ENCODE measurements at places on chromosomes 12 and 14. TPM values are rescaled to one million over a fixed set of nuclear protein-coding genes. Genes with fewer than 3 reads are reported as not detected.

Gene CLEC14A
- 0.10 TPM for total RNA-seq

Gene ABCC9
- total RNA-seq = 0.05 TPM

DNA sequence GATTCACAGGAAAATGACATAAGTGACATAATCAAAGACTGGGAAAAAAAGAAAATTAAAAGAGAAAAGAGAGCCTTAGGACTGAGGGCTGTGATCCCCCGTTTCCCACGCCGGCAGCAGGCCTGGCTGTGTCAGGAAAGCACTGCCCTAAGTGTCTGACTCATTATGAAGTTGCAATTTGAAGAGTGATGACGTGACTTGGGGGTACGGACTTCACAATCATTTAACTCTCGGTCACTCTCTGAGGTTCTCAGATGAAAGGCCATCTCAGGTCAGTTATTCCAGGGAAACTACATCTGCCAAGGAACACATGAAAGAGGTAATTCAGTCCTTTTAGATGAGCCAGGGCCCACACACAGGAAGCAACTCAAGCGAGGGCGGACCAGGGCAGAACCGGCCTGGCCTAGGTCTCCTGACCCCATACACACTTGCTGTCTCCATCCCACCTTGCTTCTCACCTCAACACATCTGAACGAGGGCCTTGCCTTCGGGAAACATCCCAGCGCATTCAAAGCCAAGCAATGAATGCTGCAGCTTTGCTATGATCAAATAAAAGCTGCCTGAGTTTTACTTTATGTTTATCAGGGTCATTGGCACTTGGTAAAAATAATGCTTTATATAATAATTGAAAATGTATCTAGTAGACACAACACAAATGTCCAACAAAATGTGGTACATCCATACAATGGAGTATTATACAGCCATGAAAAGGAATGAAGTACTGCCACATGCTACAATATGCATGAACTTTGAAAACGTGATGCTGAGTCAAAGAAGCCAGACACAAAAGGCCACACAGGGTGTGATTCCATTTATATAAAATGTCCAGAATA is 2.7 kb downstream of the SSH1 start:
- DNase-seq = peak; percentile 98
- peak overlapping the region; percentile 6 for H3K4me3 ChIP-seq
- peak overlapping the region; percentile 92 for H3K27ac ChIP-seq
- peaks cover 26% of the 10 kb centered on the region for H3K36me3 ChIP-seq
- peaks cover 84% of the 10 kb centered on the region for H3K4me1 ChIP-seq

GRCh38 chr14:67918838-67919237 is 99.3 kb downstream of the RAD51B start:
- H3K27me3 ChIP-seq = no peaks in the 10 kb centered on the region
- no peak overlapping the region for H3K4me3 ChIP-seq
- no peak for DNase-seq
- no peak overlapping the region for H3K27ac ChIP-seq
- H3K36me3 ChIP-seq = no peaks in the 10 kb centered on the region
- H3K4me1 ChIP-seq = no peaks in the 10 kb centered on the region

Gene SMCO2
- not detected for total RNA-seq

Gene L2HGDH
- 16.9 TPM for total RNA-seq

- no peak overlapping the region for H3K4me3 ChIP-seq
- no peaks in the 10 kb centered on the region for H3K27me3 ChIP-seq
- no peak for DNase-seq
- no peak overlapping the region for H3K27ac ChIP-seq
- no peaks in the 10 kb centered on the region for H3K4me1 ChIP-seq
Measured at GRCh38 chr12:42666671-42667243, 77.2 kb upstream of the PRICKLE1 start.

DNA sequence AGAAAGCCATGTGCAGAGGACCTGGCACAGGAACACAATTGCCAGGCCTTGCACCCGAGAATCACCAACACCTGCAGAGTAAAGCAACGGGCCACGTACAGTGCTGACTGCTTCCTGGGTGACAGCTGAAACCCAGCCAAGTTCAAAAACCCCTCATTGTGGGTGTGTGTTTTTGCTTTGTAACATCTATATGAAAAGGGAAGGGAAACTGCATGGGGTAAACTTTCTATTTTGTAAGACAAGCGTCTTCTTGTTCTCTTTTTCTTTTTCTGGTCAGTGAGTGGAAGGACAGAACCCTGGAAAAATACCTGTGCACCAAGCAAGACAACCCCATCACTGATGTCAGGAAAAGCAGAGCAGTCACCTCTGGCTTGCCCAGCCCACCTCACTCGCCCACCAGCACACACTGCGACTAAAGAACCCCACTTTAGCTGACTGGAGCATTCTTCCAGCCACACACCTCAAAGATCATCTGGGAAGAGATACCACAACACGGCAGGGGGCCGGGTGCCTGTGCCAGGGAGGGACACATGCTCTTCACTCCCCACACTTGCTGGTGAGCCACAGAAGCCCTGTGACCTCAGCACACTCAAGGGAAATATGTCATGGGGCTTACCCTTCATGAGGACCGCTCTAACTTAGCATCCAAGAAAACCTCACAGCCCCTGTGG is 172.3 kb downstream of the NDUFA12 start:
- H3K36me3 ChIP-seq = no peaks in the 10 kb centered on the region
- no peak for DNase-seq
- no peak overlapping the region for H3K4me3 ChIP-seq
- H3K4me1 ChIP-seq = no peaks in the 10 kb centered on the region

DNA sequence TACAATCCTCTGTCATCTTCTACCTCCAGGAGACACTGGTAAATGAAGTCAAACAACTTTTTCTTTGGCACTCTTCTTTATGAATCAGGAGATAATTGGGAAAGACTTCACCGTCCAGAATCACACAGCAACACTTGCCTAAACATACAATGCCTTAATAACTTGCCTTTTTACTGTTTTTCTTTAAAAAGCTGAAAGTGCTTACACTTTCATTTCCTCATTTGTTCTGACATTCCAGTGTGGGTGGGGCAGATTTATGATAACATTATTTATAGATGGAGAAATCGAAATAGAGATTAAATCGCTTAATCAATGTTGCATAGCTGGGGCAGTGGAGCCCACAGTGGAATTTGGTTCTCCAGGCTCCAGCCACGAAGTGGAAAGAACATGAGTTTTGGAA is 2.8 kb upstream of the FRS2 start:
- H3K4me1 ChIP-seq = peaks cover 10% of the 10 kb centered on the region
- H3K27me3 ChIP-seq = no peaks in the 10 kb centered on the region
- no peak for DNase-seq
- no peak overlapping the region for H3K27ac ChIP-seq
- no peaks in the 10 kb centered on the region for H3K36me3 ChIP-seq
- H3K4me3 ChIP-seq = no peak overlapping the region

- H3K27me3 ChIP-seq = no peaks in the 10 kb centered on the region
- H3K27ac ChIP-seq = no peak overlapping the region
- no peak for DNase-seq
- H3K36me3 ChIP-seq = no peaks in the 10 kb centered on the region
Measured at GRCh38 chr12:89472508-89472907, 52.1 kb downstream of the GALNT4 start.

Gene IL31
- total RNA-seq = not detected

DNA sequence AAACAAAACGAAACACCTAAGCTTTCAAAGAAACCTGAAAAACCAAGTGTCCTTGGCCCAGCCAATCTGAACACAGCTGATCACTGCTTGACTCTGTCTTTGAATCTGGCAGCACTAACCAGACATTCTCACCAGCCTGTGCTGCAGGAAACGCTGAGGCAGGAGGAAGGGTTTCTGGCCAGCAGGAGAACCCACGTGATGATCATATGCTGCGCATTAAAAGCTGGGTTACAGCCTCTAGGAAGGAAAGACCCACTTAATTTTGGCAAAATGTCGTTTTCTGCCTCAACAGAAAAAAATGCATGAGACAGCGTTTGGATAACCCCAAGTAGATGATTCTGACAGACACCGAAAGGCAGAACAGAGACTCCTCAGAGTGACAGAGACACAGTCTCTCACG is 9.8 kb downstream of the APPL2 start:
- no peak for DNase-seq
- no peaks in the 10 kb centered on the region for H3K27me3 ChIP-seq
- H3K27ac ChIP-seq = no peak overlapping the region
- no peaks in the 10 kb centered on the region for H3K4me1 ChIP-seq
- H3K4me3 ChIP-seq = no peak overlapping the region
- H3K36me3 ChIP-seq = peaks cover 3% of the 10 kb centered on the region

Gene PAX9
- total RNA-seq = 5.2 TPM

Gene TTC9
- 2.4 TPM for total RNA-seq

Gene PWP1
- 48.2 TPM for total RNA-seq

Gene SLC22A17
- total RNA-seq = 5.9 TPM

Gene SLC25A47
- 0.17 TPM for total RNA-seq

Gene EIF2S3B
- 1.0 TPM for total RNA-seq

Gene TMEM132C
- not detected for total RNA-seq

Gene KRT6C
- not detected for total RNA-seq

DNA sequence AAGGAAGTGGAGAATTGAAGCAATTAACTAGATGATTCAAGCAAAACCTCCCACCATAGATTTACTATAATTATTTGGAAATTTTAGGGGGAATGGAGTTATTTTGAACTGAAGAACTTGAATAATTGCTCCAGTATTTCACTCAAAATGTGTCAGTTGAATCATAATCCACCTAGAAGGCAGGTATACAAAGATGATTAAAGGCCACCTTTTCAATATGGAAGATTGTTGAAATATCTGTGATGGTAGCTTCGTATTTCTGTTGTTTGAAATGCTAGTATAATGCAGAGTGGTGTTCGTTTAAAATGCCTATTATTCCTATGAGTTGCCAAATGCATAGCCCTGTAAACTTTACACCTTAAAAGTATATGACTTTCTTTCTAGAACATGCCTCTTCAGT is 3.1 kb downstream of the HMGA2 start:
- peak overlapping the region; percentile 100 for H3K27ac ChIP-seq
- H3K36me3 ChIP-seq = peaks cover 62% of the 10 kb centered on the region
- H3K4me1 ChIP-seq = peaks cover 82% of the 10 kb centered on the region
- H3K27me3 ChIP-seq = no peaks in the 10 kb centered on the region
- no peak for DNase-seq
- peak overlapping the region; percentile 83 for H3K4me3 ChIP-seq

DNA sequence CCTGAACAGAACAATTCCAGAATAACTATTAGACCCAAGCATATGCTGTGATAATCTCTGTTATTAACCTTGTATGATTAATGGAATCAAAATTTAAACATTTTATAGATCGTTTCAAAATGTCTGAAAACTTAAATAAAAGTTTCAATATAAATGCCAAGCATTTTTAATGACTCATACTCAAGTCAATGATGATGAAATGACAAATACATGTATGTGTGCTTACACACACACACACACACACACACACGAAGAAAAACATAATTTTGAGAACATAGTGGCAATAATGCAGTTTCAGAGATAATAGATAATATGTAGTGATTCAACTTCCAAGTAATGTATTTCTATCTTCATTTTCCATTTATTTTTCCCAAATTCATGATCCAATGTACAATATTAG is 384.9 kb upstream of the FOXG1 start:
- H3K27me3 ChIP-seq = no peaks in the 10 kb centered on the region
- H3K27ac ChIP-seq = no peak overlapping the region
- no peaks in the 10 kb centered on the region for H3K4me1 ChIP-seq
- H3K4me3 ChIP-seq = no peak overlapping the region
- H3K36me3 ChIP-seq = no peaks in the 10 kb centered on the region

DNA sequence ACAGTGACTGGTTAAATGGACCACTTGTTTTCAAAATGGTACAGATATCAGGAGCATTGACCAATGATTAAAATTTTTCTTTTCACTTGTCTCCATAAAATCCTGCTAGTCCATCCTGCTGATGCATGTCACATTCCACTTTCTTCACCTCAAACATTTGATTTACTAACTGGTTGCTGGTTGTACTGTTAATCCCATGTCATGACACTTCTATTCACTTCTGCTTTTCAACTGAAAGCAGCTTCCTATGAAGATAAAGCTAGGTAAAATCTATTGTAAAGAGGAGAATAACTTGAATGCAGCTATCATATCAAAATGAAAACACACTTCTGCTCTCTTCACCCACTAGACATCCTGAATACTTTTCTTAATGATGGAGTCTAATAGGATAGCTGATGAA is 149.6 kb upstream of the OTX2 start:
- no peak overlapping the region for H3K27ac ChIP-seq
- no peaks in the 10 kb centered on the region for H3K4me1 ChIP-seq
- DNase-seq = no peak
- no peak overlapping the region for H3K4me3 ChIP-seq

DNA sequence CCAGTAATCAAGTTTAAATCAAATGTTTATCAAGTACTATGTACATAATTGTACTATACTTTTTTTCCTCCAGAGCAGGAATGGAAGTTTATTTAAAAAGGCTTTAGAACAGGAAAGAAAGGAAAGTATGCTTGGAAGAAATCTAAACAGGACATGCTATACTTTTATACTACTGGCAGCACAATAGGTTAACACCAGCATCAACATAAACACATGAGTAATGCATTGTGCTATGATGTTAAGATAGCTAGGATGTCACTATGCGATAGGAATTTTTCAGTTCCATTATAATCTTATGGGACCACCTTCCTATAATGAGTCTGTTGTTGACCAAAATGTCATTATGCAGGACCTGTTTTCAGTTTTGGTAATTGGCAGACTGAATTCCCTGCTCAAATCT is 41.5 kb upstream of the ANKS1B start:
- H3K4me1 ChIP-seq = no peaks in the 10 kb centered on the region
- H3K4me3 ChIP-seq = no peak overlapping the region
- DNase-seq = no peak
- no peaks in the 10 kb centered on the region for H3K27me3 ChIP-seq

DNA sequence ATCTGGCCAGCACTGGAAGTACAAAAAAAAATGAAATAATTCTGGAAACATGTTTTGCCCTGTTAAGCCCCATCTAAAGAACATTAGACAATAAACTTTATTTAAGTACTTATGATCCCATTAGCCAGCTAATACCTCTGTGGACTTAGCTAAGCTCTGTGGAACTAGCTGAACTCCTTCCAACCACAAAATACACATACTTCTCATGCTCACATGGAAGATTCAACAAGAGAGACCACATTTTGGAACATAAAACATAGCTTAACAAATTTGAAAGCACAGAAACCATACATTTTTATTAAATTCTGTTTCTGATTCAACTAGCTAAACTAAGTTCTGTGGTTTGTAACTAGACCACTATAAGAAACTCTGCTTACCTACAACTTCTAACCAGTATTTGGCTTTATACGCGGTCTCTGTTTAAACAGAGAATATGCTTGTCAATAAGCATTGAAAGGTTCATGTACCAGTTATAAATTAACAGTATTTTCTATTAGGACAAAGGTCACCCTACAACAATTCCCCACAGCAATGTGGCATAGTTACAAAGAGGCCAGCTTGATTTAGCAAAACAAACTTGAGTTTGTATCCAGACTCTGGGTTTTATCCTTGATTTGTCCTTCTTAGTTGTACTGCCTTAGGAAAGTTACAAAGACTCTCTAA is 300.1 kb downstream of the C12orf50 start:
- no peaks in the 10 kb centered on the region for H3K36me3 ChIP-seq
- no peaks in the 10 kb centered on the region for H3K4me1 ChIP-seq
- no peak overlapping the region for H3K27ac ChIP-seq
- no peaks in the 10 kb centered on the region for H3K27me3 ChIP-seq
- H3K4me3 ChIP-seq = no peak overlapping the region
- DNase-seq = no peak

Gene BMP4
- total RNA-seq = 145 TPM

- H3K27ac ChIP-seq = no peak overlapping the region
- H3K4me1 ChIP-seq = no peaks in the 10 kb centered on the region
- DNase-seq = no peak
- no peak overlapping the region for H3K4me3 ChIP-seq
Measured at GRCh38 chr14:65832431-65833266, 420.1 kb downstream of the FUT8 start.
